ENCODE measurements at places on chromosomes 13 and 19.

- no peak for DNase-seq
These were observed 21.0 kb upstream of the ZNF43 start for GRCh38 chr19:21856773-21857514.

GRCh38 chr19:5621945-5622464 is 571 bp downstream of the SAFB2 start:
- DNase-seq, result no peak

DNA sequence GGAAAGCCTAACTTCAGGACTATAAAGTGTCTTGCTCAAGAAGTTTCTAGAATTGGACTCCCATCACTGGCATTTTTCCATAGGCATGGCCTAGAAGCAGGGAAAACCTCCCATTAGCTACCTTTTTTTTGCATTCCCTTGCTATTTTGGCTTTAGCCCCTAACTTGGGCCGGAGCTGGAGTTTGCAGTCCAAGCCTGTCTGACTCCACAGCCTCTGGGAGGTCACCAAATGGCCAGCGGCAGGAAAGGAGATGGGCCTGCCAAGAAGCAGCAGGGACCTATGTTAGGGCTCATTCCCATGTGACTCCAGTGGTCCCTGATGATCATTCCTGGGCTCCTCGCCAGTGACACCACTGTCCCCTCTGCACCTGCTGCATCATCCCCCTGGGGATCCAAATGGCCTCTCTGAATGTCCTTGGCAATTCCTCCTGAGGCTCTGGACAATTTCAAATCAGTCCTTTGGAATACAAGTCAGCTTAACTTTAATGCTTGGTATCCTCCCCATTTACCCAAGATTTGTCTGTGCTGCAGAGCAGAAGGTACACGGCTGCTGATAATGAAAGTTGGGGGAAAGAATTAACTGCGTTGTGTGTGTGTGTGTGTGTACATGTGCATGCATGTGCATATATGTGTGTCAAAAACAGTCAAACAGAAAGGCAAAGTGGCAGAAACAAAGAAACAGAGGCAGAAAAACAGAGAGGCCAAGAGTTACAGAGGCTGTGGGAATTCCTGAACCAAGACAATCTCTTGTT is 69.8 kb upstream of the SERP2 start:
- no peak for DNase-seq

DNA sequence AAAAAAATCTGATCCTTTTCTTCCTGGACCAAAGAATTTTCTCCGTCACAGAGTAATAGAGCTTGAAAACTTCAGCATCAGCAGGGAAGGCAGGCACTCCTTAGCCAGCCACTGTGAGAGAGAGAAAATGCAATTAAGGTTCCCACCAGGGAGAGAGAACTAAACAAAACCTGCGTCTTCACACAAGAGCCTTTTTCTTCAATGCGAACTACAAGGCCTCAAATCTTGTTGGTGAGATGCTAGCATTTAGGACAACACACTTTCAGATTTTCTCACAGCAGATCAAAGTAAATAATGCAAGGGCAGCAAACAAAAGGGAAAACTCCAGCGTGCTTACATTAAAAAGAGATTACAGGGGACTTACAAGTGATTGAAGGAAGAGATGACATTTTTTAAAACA is 80.1 kb downstream of the DACH1 start:
- DNase-seq, result no peak

DNA sequence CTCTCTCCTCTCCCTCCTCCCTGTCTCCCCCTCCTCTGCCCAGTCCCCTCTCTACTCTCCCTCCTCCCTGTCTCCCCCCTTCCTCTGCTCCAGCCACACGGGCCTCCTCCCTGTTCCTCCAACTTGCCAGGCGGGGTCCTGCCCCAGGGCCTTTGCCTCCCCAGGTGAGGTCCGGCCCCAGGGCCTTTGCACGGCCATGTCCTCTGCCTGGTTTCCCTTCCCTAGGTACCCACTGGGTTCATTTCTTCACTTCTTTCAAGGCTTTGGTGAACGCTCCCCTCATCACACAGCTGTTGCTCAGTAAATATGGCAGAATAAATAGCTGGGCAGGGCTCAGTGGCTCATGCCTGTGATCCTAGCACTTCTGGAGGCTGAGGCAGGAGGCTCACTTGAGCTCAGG is 21.2 kb downstream of the MISP start:
- DNase-seq, result no peak

DNA sequence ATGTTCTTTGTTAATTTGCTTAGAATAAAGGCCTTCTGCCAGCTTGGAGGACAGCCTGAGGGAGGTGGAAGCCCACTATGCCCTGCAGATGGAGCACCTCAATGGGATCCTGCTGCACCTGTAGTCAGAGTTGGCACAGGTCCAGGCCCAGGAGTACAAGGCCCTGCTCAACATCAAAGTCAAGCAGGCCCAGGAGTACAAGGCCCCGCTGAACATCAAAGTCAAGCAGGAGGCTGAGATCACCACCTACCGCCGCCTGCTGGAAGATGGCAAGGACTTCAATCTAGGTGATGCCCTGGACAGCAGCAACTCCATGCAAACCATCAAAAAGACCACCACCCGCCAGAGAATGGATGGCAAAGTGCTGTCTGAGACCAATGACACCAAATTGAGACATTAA is 41.7 kb downstream of the ZNF85 start:
- no peak for DNase-seq

GRCh38 chr19:49824662-49825061 is 6.6 kb downstream of the MED25 start:
- no peak for DNase-seq

DNA sequence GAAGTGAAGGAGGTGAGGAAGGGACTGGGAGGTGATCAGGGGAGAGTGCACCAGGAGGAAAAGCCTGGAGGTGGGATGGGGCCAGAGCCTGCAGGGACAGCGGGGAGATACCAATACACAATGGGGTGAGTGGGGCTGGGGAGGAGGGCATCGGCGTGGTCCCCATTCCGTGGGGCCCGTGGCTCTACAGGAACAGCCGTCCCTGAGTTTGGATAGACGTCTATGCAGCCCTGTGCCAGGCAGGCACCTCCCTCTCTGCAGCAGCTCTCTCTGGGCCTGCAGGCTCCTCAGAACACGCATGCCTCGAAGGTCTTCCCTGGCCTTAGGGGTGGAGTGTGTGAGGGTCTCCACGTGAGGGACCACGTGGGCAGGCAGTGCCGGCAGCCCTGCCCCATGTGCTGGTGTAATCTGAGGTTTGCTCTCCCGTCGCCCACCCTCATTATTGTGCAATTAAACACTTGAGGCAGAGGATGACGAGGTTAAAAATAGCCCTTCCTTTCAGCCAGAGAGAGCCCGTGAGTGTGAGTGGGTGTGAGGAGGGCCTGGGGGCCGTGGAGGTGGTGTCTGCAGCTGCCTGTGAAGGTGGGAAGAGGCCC is 16.5 kb downstream of the C2CD4C start:
- no peak for DNase-seq

- no peak for DNase-seq
These were observed at the start of gene ZNF835 for GRCh38 chr19:56671613-56671994. Gene ZNF835 (minus strand): TSS chr19:56671757. CDS start chr19:56665198, 6,559 bp downstream.

DNA sequence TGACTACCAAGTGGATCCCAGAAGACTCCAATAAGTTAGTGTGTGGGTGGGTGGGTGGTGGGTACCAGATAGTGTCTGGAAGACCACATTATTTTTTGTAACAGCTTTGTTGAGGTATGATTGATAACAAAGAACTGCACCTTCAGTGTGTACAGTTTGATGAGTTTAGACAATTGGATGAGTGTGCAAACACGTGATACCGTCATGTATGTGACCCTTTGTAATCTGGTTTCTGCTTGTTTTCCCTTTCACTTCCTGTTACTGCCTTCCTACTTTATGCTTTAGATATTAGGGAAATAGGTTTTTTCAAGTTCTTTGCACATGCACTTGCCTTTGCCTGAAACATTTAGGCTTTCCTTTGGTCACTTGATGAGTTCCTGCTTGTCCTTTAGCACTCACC is 8.5 kb downstream of the RPL21 start:
- DNase-seq, result no peak

GRCh38 chr13:91014696-91015095 is 332.8 kb upstream of the MIR17HG start:
- no peak for DNase-seq

GRCh38 chr19:16094360-16095070 is 17.2 kb upstream of the RAB8A start:
- peak; percentile 76 for DNase-seq

- no peak for DNase-seq
These were observed 31.8 kb upstream of the ADGRE5 start for GRCh38 chr19:14349426-14349825.

DNA sequence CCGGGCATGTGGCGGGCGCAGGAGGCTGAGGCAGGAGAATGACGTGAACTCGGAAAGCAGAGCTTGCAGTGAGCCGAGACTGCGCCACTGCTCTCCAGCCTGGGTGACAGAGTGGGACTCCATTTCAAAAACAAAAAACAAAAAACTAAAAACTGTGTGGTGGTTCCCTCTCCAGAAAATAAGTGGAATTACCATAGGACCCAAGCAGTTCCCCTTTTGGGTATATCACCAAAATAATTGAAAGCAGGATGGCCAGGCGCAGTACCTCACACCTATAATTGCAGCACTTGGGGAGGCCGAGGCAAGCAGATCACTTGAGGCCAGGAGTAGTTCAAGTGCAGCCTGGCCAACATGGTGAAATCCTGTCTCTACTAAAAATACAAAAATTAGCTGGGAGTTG is 15.7 kb upstream of the LDLR start:
- no peak for DNase-seq

DNA sequence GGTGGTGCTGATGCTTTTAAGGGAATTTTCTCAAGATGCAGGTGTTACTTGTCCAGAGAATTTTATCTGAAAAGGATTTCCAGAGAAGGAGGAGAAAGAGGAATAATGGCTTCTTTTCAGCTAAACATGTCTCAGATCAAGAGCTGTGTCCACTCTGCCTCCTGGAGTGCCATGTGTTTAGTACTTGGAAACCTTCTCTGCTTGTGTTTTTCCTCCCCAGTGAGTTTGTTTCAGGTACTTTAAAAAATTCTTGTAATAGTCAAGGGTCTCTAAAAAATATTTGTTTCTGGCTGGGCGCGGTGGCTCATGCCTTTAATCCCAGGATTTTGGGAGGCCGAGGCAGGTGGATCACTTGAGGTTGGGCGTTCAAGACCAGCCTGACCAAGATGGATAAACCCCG is 22.7 kb downstream of the ZNF431 start:
- DNase-seq, result no peak

DNA sequence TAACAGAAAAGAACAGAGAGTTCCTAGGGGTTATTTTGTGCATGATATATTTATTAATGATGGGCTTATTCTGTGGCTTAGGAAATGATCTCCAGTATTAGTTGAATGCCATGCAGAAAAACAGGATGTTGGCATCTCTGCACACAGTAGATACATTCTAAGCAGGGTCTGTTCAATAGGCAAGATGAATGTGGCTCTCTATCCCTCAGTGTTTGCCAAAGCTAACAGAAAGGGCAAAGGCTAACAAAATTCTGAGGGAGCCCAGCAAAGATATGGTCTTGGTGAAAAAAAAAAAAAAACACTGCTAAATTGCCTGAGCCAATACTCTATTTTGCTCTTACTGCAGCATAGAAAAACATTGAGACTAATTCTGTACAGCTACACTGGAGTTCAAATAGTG is 1095.8 kb downstream of the UQCRFS1 start:
- no peak for DNase-seq

DNA sequence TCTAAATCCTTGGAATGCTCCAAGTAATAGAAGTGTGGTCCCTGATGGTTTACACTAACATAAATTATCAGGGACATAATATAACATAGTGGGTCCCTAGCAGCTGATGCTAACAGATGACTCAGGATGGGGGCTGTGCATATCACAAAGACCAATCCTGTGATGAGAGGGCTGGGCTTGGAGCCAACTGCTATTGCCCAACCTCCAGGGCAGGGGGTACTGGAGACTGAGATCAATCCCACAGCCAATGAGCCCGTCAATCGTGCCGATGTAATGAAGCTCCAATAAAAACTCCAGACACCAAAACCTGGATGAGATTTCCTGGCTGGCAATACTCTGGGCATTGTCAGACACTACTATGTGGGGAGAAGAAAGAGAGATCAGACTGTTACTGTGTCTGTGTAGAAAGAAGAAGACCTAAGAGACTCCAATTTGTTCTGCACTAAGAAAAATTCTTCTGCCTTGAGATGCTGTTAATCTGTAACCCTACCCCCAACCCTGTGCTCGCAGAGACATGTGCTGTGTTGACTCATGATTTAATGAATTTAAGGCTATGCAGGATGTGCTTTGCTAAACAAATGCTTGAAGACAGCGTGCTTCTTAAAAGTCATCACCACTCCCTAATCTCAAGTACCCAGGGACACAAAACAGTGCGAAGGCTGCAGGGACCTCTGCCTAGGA is 33.4 kb downstream of the ABCC4 start:
- DNase-seq, result peak; percentile 93

DNA sequence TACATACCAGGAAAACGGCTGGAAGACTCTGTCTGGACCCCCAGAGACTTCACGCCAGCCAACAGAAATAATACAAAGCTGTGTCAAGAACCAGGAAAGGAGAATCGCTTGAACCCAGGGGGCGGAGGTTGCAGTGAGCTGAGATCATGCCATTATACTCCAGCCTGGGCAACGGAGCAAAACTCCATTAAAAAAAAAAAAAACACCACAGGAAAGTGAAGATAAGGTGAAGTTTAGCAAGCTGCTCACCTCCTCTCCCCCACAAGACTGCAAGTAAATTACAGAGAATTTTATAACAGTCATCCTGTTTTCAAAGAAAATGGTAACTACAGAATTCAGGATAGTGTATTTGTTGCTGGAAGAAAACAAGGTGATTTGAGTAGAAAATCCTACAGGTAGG is 984 bp upstream of the OR7G1 start:
- DNase-seq, result no peak

DNA sequence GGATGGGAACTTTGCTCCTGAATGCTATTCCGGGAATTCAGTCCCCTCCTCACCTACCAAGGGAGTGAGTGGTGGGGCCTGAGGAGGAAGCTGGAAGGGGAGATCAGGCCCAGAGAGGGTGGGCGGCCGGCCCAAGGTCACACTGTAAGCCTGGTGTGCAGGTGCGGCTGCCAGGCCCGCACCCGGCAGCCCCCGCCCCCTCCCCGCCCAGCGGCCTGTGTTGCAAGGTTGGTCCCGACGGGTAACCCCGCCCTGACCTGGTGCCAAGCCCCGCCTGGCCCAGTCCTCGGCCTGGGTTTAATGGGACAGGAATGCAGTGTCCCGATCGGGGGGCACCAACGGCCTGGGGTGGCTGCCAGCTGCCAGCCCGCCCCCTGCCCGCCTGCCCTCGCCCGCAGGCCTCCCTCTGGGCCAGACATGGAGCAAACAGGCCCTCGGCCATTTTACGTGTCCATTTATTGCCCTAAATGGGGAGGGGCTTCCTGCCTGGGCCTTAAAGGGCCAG is 5.5 kb downstream of the ZBTB7A start:
- peak; percentile 35 for DNase-seq

GRCh38 chr13:35781036-35782000 is 304.8 kb upstream of the MAB21L1 start:
- no peak for DNase-seq
